ENCODE measurements at places on chromosomes 7 and 10. TPM values are rescaled to one million over a fixed set of nuclear protein-coding genes. Genes with fewer than 3 reads are reported as not detected.

RELN gene
- total RNA-seq, result under 0.01 TPM

LRRC18 gene
- not detected for total RNA-seq

LRGUK gene
- total RNA-seq, result under 0.01 TPM

SNX10 gene
- 0.32 TPM for total RNA-seq

MKX gene
- 2.7 TPM for total RNA-seq

FEZF1 gene
- total RNA-seq, result not detected

GNAT3 gene
- not detected for total RNA-seq

ECHS1 gene
- total RNA-seq, result 62.9 TPM

KIF20B gene
- 3.6 TPM for total RNA-seq

AKR1C2 gene
- total RNA-seq, result 1.2 TPM

TEX36 gene
- not detected for total RNA-seq

IDI2 gene
- total RNA-seq, result not detected

UNCX gene
- not detected for total RNA-seq

NKX1-2 gene
- total RNA-seq, result not detected

PRR15 gene
- 1.2 TPM for total RNA-seq

ZNF92 gene
- 8.9 TPM for total RNA-seq

AS3MT gene
- total RNA-seq, result 5.3 TPM

SPDYE5 gene
- total RNA-seq, result not detected

MACC1 gene
- 0.05 TPM for total RNA-seq

CDHR3 gene
- 1.2 TPM for total RNA-seq

TASOR2 gene
- total RNA-seq, result 134 TPM

FGF8 gene
- not detected for total RNA-seq

TMEM139 gene
- not detected for total RNA-seq

ZWINT gene
- total RNA-seq, result 3.6 TPM
